Activated CD4-positive, alpha-beta memory T cell treated with anti-CD3 and anti-CD28 coated beads, Interleukin-2, amount 10 ng/mL, durations not matched to agents 7 days and 5 days (primary cell): ENCODE measurements at places on chromosomes 13 and 19. TPM values are rescaled to one million over a fixed set of nuclear protein-coding genes. Genes with fewer than 3 reads are reported as not detected.

DNA sequence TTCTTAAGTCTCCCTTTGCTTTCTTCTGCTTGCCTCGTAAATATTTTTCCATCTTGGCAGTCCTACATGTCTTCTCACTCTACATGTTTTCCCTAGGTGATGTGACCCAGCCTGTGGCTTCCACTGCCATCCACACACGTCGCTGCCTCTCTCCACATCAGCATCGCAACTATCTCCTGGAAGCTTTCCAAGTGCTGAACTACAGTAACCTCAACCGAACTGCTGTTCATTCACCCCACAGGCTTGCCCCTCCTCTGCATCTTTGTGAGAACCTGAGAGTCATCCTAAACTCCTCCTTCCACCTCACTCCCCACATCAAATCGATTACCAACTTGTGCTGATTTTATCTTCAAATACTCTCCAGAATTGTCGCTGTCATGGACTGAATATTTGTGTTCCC is 41.2 kb upstream of the USPL1 start:
- no peak overlapping the region for H3K4me3 ChIP-seq
- no peaks in the 10 kb centered on the region for H3K36me3 ChIP-seq
- H3K27me3 ChIP-seq, result peaks cover 23% of the 10 kb centered on the region
- peaks cover 46% of the 10 kb centered on the region for H3K4me1 ChIP-seq

DNA sequence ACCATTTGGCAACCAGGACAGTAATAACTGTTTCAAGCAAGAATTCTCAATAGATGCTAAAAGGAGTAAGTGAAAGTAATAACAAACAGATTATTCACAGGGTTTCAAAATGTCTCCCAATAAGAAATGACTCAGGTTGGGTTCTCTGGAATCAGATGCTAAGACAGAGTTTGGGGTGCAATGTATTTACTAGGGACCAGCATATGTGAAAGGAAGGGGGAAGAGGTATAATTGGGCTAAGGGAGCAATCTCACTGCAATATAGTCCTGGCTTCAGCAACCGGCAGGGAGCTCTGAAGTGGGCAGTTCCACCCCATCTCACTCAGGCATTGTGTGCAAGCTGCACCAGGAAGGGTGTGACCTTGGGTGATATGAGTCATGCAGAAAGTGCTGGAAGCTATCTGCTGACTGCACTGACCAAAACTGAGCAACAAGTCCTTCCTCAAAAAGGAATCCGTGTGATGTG is 23.4 kb downstream of the ZDHHC20 start:
- peaks cover 51% of the 10 kb centered on the region for H3K36me3 ChIP-seq
- DNase-seq, result peak; percentile 75
- no peaks in the 10 kb centered on the region for H3K27me3 ChIP-seq
- peak overlapping the region; percentile 84 for H3K27ac ChIP-seq
- H3K4me1 ChIP-seq, result peaks cover 39% of the 10 kb centered on the region
- H3K4me3 ChIP-seq, result peak overlapping the region; percentile 58

GRCh38 chr19:4868286-4868834 is 893 bp upstream of the PLIN3 start:
- peaks cover 11% of the 10 kb centered on the region for H3K27me3 ChIP-seq
- H3K4me3 ChIP-seq, result peak overlapping the region; percentile 76
- no peak for DNase-seq
- H3K27ac ChIP-seq, result no peak overlapping the region

POLR2E gene
- total RNA-seq, result 120 TPM

- peaks cover 68% of the 10 kb centered on the region for H3K36me3 ChIP-seq
- no peak for DNase-seq
- H3K4me3 ChIP-seq, result no peak overlapping the region
- H3K27me3 ChIP-seq, result no peaks in the 10 kb centered on the region
Observed at GRCh38 chr19:20080656-20081055, 2.9 kb downstream of the ZNF90 start.
